Esophagus mucosa (tissue), 1 donor: ENCODE measurements at places on chromosomes 1 and 21. TPM values are rescaled to one million over a fixed set of nuclear protein-coding genes. Genes with fewer than 3 reads are reported as not detected.

HES2 gene
- total RNA-seq = 47.3 TPM

SLC25A34 gene
- total RNA-seq = 0.68 TPM

NIT1 gene
- total RNA-seq = 26.4 TPM

LRRC8B gene
- 19.6 TPM for total RNA-seq

RAD54L gene
- total RNA-seq = 5.2 TPM

SMYD2 gene
- total RNA-seq = 32.1 TPM

FCRL2 gene
- 0.56 TPM for total RNA-seq
